ENCODE measurements at places on chromosomes 11 and 22.
A peak's percentile ranks its signal among the peaks of the same experiment; 100 is the strongest.

GRCh38 chr11:60165538-60165937 is 17.3 kb downstream of the MS4A6A start:
- DNase-seq = no peak

- no peak for DNase-seq
Measured at GRCh38 chr11:37422511-37422910, 824.5 kb upstream of the RAG2 start.

- DNase-seq = no peak
Measured at GRCh38 chr11:27028561-27028965, 12.1 kb upstream of the BBOX1 start.

DNA sequence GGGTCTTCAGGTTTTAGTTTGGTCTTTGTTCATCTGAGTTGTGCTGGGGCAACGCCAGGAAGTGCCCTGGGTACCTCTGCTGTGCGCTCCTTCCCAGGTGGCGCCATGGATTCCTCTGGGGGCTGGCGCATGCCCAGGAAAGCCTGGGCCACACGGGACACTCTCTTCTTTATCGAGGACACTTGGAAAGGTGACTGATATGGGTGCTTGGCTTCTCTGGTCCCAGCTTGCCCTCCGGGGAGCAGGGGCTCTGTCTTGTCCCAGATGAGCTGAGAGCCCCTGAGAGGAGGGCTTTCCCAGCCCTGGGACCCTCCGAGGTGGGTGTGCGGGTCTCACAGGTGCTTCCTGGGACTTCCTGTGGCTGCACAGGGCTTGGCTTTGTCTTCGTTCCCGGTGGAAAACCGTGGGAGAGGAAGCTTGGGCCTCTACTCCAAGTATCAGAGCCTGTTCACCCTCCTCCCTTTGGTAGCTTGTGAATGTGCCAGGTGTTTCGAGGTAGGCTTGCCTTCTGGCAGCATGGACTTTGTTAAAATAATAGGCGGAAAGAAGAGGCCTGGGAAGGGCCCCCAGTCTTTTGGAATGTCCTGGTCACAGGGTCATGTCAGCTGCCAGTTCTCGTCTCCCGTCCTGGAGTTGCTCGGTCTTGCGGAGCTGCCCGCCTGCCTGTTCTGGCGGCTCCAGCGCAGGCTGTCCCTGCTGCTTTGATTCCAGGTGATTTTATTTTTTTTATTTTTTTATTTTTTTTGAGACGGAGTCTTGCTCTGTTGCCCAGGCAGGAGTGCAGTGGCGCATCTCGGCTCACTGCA is 10.1 kb upstream of the NEAT1 start:
- DNase-seq = no peak

- DNase-seq = no peak
Measured at GRCh38 chr22:37675930-37676735, 697 bp downstream of the LGALS1 start.

DNA sequence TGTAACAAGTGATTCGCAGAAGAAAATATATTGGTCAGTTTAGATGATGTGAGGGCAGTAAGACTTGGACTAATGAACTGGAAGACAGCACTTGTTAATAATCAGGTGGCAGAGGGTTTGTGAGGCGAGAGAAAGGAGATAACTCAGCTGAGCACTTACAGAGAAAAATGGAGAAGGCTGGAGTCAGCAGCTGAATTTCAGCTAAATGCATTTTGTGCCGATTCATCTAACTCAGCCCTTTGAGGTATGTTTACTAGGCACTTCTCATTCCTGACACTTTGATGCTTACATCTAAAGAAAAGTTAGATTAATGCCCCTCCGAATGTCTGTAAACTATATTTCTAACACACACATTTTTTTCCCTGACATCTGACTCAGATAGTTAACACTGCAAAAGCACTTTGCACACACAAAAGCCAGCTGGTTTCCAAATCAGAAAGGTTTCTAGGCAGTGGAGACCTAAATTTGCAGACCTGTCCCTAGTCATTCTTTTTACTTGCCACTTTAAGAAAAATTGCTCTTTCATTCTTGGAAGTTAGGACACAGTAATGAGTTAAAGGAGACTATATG is 859.5 kb upstream of the CCDC90B start:
- DNase-seq = no peak

DNA sequence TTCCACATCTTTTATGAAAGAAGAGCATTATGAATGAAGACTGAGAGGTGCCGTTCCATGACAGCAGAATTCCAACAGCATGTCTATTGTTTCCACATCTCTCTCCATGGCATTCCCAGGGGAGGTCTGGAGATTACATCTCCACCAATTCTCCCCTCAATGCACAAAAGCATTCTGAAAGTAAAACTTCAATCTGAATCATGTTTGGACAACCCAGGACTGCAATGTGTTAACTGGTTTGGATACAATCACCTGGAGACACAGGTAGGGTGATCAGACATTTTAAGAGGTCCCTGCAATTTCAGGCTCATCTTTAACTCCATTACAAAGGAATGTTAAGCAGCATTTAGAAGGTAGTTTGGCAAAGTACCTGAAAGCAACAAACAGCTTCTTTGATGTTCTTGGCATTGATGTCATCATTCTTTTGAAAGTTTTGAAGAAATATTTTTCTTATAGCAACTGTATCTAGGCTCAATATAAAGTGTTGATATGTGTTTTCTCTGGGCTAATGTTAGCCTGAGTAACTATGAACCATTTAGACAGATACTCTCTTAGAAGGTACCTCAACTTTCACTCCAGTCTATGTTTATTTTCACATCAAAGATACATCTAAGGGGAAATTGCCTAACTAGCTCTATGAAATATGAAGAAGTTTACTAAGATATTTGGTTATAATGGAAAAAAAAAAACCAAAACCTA is 181.4 kb upstream of the MTMR2 start:
- no peak for DNase-seq

DNA sequence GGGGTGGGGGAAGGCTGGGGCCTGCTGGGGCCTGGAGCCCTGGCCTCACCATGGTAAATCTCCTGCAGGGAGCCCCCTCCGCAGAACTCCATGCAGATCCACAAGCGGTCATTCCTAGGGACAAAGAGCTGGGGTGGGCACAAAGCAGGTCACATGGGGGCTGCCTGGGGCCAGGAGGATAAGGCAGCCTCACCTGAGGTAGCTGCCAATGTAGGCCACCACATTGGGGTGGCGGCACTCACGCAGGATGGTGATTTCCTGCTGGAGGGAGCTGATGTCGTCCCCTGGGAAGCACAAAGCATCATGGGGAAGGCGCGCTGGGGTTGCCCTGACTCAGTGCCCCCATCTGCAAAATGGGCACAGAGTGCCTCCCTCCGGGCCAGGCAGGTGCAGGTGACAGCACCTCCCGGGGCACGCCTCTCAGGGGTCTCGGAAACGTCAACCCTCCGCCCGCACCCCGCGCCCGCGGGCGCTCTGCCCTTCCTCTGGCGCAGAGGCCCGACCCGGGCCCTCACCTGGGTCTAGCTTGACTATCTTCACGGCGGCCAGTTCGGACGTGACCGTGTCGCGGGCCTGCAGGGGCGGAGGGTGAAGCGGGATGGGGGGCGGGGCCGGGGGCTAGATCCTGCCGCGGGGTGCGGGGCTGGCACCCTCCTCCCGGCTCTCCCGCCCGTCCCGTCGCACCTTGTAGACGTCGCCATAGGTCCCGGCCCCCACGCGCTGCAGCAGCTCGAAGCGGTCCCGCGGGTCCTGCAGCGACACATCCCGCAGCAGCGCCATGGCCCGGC is 450 bp downstream of the MAP4K2 start:
- DNase-seq = no peak

DNA sequence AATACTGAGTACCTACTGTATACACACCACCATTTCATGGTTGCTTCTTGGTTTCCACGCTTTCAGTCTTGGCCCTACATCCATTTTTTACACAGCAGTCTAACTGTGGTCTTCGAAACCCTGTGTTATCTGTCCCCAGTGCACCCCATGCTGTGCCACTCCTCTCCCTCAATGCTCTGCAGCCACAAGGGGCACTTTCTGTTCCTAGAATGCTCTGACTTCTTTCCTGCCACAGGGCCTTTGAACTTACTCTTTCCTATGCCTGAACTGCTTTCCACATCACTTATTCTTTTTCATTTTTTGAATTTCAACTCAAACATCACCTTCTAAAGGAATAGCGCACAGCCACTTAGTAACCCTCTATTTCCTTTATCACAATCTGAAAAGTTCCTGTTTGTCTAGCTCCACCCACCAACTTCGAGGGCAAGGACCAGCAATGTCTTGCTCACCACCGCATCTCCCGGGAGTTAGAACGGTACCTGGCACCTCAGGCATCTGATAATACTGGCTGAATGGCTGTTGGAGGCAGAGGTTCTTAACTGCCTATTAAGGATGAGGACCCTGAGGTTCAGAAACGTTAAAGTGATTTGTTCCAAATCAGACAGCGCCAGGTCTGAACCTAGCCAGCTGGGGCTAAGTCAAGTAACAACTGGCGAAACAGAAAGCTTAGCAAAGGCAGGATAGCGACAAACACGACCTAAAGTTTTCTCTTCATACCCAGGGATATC is 568 bp downstream of the ALG8 start:
- peak; percentile 3 for DNase-seq

GRCh38 chr11:105929084-105929955 is 92.7 kb downstream of the MSANTD4 start:
- no peak for DNase-seq

- DNase-seq = no peak
Measured at GRCh38 chr11:74611369-74611861, 19.0 kb downstream of the POLD3 start.

DNA sequence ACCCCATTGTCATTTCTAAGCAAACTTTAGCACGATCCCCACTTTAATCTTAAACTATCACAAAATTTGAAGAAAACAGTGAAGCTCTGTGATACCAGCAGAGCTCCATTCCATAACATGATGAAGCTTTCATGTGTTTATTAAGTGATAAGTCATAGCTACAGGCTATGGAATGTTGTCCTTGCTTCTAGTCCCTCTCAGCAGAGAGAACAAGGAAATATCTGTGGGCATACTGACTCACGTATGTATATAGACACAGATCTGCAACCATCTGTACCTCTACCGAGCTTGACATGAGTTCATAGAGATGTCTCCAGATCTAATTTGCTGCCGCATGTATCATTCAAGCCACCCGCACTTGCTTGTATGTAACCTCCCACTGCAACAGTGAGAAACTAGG is 588.9 kb downstream of the ETS1 start:
- no peak for DNase-seq

DNA sequence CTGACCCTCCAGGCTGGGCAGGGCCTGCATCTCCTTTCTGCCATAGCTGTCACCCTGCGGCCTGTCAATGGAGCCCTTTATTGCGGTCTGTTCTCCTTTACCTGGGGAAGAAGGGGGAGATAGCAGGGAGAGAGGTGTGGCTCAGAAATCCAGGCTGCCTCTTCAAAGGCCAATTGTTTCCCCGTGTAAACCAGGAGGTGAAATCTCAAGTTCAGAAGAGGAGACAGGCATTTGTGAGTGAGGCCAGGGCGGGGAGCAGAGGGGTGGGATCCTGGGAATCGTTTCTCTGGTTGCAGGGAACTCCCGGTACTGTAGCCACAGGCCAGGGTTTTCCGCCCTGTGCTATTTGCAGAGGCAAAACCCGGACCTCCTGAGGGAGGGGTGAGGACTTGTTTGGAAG is 9.1 kb downstream of the DCPS start:
- DNase-seq = no peak

GRCh38 chr11:115687934-115688333 is 183.7 kb upstream of the CADM1 start:
- DNase-seq = no peak

GRCh38 chr11:19275496-19275895 is 34.8 kb upstream of the E2F8 start:
- no peak for DNase-seq

DNA sequence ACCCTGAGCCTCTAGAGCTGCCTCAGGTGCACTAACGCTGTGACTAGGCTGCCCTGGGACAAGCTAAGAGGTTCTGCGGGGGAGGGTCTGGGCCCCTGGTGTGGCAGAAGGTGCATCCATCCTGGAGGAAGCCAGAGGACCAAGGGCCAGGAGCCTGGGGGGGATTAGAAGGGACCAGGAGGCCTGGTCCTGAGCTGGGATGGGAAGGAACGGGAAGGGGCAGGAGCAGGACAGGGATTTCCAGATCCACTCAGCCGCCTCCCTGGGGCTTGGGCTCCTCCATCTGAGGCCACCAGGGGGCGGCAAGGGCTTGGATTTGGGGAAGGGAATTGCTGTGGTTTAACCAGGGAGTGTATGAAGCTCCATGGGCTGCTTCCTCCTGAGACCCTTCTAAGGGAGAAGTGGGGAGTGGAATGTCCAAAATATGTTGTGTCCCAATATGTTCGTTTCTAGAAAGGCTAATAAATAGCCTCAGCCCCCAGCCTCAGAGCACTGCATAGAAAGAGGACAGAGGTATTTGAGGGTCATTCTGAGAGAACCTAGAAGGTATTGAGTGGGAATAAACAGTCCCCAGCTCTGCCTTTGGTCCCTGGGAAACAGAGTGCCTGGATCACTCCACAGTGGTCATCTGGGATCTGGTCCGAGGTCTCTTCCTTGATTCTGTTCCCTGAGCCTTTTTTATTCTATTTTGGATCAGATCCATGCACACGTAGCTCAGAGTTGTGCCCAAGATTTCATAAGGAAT is 17.4 kb upstream of the PRAME start:
- no peak for DNase-seq

DNA sequence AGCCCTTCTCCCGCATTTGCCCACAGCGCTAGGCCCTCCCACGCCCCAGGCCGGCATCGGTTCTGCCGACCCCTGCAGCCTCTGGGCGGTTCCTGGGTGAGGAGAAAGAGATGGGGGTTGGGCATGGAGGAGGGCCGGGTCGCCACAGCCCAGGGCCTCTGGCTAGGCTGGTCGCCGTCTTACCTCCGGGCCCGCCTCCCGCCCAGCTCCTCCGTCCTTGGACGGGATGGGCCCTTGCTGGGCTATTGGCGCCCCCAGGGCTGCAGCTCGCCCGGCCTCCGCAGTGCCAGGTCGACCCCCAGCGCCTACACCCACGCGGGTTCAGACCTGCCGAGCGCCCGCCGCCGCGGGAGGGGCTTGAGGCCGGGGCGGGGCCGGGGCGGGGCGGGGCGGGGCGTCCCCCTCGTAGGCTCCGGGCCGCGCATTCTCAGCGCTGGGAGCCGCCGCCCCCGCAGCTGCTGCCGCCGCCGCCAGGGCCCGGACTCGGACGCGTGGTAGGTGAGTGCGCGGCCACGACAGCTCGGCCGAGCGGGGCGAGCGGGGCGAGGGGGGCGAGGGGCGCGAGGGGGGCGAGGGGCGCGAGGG is at the start of gene CD151:
Gene CD151 (plus strand): TSS at position 424 of the 585 bp plus-strand sequence. CDS start 3,118 bp downstream, outside the sequence.
- no peak for DNase-seq

DNA sequence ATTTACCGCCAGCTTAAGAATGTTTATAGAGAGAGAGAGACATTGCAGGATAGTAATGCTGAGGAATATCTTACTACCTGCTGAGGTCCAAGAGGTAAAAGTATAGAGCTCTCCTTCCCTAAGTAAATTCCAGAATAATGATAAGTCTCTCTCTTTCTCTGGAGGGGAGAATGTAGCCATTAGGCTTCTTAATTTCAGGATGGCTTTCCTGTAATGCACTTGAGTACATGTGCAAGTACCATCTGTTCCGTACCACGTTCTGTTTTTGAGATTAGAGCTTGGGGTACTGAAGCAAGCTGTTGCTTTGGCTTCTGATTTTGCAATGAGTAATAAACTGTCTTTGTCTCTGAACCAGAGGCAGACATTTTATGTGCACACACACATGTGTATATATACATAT is 1314.0 kb downstream of the JRKL start:
- no peak for DNase-seq

Measured in stimulated activated CD8-positive, alpha-beta memory T cell treated with anti-CD3 and anti-CD28 coated beads, Interleukin-7, amount 100 ng/mL, for 1 hour (primary cell).